CD4-positive, alpha-beta T cell treated with Interleukin-6 for 4 hours (primary cell): ENCODE measurements at places on chromosomes 1 and 21.
A peak's percentile ranks its signal among the peaks of the same experiment; 100 is the strongest.

DNA sequence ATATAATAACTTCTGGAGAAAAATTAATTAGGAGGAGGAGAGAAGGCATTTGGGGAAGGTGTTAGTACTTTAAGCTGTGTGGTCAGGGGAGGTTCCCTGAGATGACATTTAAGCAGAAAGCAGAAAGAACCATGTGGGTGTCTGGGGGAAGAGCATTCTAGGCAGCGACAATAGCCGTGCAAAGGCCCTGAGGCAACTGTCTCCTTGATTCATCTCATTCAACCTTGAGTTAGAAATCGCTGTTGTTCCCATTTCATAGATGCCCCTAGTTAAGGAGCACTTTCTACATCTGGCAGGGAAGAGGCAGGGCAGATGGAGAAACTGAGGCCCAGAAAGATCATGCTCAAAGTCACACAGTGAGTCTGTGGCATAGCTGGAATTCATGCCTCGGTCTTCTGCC lies 108.6 kb upstream of the RUNX3 start:
- no peak for DNase-seq

GRCh38 chr1:202807451-202807925 lies 733 bp downstream of the KDM5B start:
- peak; percentile 56 for DNase-seq

DNA sequence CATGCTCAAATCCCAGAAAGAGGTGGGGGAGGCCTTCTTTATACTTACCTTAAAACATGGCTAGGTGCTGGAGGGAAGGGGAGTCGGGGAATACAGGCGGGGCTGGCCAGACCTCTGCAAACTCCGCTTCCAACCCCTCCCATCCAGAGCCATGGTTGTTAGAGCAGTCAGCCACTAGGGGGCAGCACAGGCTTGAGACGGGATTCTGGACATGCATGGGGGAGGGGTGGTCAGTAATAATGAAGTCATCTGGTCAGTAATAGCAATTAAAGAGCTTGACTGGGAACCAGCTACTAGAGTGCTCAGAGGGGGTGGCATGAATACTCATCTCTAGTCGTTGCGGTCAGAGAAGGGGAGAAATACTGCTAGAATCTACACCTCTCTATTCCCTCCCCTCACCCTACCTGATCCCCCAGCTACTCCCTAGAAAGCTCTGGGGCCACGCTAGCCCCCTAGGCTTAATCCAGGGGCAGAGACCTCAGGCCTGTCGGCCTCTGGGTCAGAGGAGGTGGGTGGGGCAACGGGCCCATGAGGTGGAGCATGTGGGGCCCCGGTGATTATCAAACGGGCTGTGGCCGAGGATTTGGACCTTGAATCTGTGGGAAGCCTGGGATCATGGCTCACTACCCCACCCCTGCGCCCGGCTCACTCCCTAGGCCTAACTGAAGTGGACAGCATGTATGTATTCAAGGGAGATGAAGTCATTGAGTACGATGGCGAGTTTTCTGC lies 2.9 kb downstream of the CASQ1 start:
- peak; percentile 85 for DNase-seq

DNA sequence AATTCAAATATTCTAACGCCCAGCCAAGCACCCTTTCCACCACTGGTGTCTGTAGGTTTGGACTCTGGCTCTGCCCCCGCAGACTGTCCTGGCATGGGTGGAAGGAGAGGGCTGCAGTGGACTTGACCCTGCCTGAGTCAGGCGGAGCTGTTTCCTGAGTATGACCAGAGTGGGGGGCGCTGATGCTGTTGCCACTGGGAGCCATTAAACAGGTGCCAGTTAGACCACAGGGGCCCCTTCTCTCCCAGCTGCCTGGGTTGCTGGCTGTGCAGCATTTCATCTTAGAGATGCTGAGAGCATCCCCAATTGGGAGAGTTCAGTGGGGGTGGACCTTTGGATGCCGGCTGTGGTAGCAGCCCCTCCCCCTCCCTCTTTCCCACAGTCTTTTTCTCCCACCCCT lies 539.5 kb downstream of the MATN1 start:
- DNase-seq, result no peak

- DNase-seq, result no peak
These were observed 150.1 kb downstream of the CDC7 start for GRCh38 chr1:91650764-91651163.

GRCh38 chr1:155678027-155678426 lies 10.5 kb downstream of the YY1AP1 start:
- DNase-seq, result no peak

GRCh38 chr1:44924835-44925464 lies 61.4 kb downstream of the EIF2B3 start:
- DNase-seq, result no peak

GRCh38 chr1:110021285-110021684 lies 13.1 kb upstream of the STRIP1 start:
- no peak for DNase-seq

DNA sequence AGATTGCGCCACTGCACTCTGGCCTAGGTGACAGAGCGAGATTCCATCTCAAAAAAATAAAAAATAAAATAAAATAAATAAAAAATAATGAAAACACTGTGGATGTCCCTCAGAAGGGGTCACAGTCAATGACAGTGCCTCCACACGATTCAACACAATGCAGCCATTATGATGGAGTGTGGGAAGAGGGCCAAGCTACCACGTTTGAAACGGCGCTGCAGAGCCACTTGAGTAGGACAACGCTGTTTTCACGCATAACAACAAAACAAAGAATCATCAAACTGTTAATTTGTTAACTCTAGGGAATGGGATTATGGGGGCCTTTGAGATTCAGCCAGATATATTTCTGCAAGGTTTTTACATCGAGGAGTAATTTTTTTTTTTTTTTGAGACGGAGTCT lies 36.5 kb downstream of the NKAIN1 start:
- DNase-seq, result no peak

DNA sequence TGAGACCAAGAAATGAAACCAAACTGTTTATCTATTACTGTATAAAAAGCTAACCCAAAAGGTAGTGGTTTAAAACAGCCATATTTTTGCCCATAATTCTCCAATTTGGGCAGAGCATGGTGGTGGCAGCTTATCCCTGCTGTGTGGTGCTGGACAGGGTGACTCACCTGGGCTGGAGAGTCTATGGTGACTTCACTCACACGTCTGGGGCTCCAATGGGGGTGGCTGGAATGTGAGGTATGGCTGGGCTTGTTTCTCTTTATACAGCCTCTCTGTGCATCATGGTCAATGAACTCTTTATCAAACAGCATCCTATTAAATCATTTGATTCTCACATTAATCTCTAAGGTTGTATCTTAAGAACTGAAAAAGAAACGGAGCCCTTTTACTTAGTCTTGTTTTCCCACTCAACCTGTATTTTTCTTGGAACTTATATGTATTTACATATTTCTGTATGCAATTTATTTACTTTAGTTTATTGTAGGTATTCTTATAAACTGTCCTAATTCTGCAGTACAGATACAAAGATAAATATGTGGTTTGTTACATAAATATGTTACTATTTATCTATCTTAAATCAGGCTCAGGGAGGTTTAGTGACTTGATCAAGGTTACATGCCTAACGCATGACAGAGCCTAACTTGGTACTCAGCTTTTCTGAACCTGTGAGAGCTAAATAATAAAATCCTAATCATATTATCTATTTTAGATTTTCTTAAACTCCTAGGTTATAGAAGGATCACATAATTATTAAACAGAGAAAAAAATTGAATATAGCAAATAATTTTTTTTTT lies 37.5 kb upstream of the WLS start:
- no peak for DNase-seq

- DNase-seq, result peak; percentile 35
These were observed 5.0 kb upstream of the PTPN7 start for GRCh38 chr1:202165267-202165941.

DNA sequence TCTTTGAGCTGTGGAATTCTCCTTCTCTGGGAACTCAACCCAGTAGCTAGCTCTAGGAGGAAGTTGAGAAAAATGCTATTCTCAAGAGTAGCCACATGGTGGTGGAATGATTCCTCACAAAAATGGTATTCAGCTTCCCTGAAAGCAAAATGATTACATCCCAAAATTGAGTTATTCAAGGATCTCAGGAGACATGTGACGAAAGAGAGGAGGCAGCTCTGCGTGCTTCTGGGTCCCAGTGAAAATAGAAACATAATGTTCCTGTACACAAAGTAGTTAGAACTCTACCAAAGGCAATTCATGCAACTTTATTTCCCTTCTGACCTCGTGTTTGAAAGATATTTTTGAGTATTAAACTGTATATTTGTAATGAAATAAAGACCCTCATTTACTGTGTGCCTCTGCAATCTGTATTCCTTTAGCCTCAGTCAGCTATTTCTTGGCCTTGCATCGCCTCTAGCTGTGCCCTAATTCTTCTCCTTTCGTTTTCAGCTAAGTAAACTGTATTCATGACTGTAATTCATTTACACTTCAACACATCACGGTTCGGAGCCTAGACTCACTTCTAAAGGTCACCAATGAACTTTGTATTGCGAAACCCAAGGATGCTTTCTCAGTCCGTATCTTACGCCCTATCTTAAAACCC lies 167.3 kb downstream of the FASLG start:
- DNase-seq, result no peak
